ENCODE measurements at places on chromosomes 12 and 14.
A peak's percentile ranks its signal among the peaks of the same experiment; 100 is the strongest.

DNA sequence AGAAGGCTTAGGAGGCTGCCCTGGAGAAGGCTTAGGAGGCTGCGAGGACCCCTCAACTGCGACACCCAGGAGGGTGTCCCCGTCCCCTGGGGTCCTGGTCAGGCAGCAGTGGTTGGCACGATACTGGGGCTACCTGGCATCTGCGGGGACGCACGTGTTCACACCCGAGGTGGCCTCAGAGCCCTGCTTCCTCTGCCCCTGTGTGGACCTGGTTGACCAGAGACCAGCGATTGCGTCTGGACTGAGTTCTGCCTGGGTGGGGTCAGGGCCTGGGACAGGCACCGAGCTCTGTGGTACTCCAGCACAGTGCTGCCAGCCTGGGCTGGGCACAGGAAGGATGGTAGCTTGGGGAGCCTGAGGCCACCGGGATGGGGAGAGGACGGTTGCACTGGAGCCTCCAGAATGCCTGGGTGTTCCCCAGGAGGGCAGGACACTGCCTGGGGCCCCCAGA lies 735 bp downstream of the ASPG start:
- no peak for DNase-seq

GRCh38 chr12:49776413-49776812 lies 35.1 kb downstream of the TMBIM6 start:
- peak; percentile 35 for DNase-seq

DNA sequence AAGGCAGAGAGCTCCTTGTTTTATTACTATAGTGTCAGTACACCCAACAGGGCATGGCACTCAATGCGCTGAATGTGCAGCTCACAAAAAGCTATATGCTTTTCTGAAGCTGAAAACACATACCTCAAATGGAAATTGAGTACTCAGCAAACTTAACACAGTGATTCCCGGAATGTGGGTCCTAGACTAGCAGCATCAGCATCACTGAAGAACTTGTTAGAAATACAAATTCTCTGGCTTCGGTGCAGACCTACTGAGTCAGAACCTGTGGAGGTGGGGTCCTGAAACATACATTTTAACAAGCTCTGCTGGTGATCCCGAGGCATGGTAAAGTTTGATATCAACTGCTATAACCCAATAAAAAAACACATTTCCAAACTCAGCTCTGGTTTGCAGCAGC lies 14.9 kb downstream of the RERG start:
- no peak for DNase-seq

- DNase-seq = no peak
These were observed 390.1 kb downstream of the DPF3 start for GRCh38 chr14:72503696-72504368.

GRCh38 chr14:25944020-25944419 lies 653.8 kb downstream of the NOVA1 start:
- DNase-seq = no peak

DNA sequence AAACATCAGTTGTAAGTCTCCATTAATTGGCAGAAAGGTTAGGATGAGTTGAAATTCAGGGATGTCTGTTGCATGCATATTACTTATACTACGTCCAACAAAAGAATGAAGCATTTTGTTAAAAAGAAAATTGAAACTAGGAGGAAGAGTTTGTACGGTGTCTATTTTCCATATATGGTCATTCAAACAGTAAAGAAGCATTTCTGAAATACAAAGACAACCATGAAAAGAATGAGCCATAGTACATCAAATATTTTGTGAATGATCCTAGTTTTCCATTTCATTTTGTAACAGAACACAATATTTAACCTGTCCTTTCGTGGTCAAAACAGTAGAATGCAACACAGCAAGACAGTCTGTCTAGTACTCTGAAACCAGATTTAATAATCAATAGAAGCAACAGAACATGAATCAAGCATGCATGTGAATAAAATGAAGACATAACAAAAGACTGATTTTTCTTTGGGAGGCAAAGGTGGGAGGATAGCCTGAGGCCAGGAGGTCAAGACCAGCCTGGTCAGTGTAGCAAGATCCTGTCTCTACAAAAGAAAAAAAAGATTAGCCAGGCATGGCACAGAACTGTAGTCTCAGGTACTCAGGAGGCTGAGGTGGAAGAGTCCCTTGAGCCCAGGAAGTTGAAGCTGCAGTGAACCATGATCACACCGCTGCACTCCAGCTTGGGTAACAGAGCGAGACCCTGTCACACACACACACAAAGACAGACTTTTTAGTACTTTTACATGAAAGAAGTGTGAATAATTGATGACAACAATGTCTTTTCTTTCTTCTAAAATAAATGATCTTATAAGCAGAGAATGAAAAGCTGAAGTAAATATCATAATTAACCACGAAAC lies 156.0 kb downstream of the LRIG3 start:
- no peak for DNase-seq

DNA sequence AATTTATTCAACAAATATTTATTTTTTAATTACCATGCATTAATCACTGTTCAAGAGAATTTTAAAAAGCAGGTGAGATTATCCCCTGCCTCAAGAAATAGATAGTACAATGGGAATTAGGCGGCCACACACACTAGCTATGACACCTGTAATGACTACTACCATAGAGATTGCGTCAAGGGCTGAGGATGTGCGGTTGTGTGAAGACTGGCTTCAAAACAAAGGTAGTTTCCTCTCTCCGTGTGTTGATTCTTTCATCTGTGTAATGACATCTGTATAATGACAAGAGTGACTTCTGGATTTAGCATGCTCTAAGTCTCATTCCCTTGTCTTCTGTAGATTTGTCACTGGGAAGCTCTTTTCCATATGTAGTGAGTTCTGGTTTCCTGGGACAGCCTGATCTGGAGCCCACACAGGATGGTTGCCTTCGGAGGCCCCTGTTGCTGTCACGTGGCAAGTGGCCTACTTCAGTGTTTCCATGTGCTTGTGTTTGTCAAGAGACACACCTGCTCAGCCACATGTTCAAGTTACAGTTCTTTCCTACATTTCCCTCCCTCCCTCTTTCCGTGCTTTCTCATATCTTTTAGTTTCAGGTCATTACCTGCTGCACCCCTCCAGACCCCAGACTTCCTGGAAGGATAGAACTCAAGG lies 64.3 kb downstream of the GALNT8 start:
- DNase-seq = no peak

GRCh38 chr14:63952053-63952932 lies 99.5 kb downstream of the SYNE2 start:
- DNase-seq = no peak

- no peak for DNase-seq
These were observed 221.5 kb upstream of the NUDT4 start for GRCh38 chr12:93156086-93156716.

DNA sequence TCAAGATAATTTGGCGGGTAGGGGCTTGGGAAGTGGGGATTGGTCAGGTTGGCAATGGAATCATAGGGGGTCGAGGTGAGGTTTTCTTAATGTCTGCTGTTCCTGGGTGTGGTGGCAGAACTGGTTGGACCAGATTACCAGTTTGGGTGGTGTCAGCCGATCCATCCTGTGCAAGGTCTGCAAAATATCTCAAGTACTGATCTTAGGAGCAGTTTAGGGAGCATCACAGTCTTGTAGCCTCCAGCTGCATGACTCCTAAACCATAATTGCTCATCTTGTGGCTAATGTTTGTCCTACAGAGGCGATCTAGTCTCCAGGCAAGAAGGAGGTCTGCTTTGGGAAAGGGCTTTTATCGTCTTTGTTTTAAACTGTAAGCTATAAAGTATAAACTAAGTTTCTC lies 868.4 kb downstream of the DIO2 start:
- no peak for DNase-seq

GRCh38 chr12:8678661-8679111 lies 16.1 kb upstream of the MFAP5 start:
- no peak for DNase-seq

- DNase-seq = no peak
These were observed 49.1 kb downstream of the CYP46A1 start for GRCh38 chr14:99733211-99733539.
